ENCODE measurements at places on chromosomes 1 and 21.

- no peak for DNase-seq
These were observed 62.5 kb downstream of the COQ8A start for GRCh38 chr1:227002531-227003049.

- peak; percentile 17 for DNase-seq
These were observed 135.7 kb downstream of the ROR1 start for GRCh38 chr1:63909526-63909925.

DNA sequence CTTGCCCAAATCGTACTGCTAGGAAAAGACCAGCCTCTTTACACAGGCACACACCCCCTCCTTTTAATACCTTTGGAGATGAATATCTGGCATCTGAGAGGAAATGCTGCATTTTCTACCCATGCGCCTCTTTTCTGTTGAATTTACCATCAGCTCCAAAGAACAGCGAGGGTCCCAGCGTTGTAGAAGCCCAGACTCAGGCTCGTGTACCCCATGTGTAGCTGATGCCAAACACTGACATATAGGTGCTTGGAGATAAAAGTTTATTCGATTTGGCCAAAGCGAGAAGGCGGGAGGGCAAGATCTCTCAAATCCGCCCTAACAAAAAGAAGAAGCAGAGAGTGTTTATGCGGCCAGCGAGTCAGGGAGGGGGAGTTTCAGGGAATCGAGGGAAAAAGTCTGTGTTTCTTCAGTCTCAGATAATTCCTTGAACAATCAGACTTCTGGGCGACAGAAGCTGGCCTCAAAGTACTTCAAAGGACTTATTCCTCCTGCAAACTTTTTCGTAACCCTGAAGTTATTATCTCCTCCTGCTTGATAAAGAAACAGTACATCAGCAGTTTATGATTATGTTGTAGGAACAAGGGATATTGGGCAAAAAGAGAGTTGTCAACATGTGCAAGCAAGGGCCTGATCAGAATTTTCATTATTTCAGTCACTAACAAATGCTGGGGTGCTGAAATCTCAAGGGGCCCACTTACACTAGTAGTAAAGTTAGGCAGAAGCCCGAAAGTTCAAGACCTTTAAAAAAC lies 642 bp upstream of the CREG1 start:
- no peak for DNase-seq

- DNase-seq = no peak
These were observed 61.9 kb downstream of the NIBAN1 start for GRCh38 chr1:184912392-184912791.

- DNase-seq = peak; percentile 7
These were observed 128.4 kb downstream of the S1PR1 start for GRCh38 chr1:101365186-101365585.

- no peak for DNase-seq
These were observed 90.0 kb downstream of the CASZ1 start for GRCh38 chr1:10706376-10706913.
